ENCODE measurements at places on chromosomes 13 and 19.

DNA sequence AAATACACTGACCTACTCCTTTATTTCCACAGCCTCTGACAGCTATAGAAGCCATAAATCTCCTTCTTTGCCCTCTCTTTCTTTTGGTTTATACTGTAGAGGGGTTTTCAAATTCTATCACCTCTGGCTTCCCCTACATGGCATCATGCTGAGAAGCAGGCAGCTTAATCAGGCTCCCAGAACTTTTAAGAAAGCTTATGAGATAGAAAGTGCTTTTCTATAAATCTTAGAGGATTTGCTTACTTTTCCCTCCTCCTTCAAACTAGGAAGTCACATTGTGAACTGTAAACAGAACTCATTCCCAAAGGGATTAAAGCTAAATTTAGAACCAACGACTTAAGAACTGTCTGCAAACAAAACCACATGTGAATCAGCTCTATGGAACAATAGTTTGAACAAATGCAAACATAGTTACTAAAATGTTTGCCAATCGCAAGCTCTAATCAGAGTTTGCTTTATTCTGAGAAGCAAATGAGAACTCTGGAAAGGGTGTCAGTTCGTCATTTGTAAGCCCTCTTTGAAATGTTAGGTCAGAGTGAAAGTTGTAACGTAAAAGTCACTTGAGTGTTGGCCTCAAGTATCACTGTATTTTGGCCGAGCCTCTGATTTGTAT, 344.1 kb downstream of the RFC3 start:
- H3K36me3 ChIP-seq, result no peaks in the 10 kb centered on the region
- H3K27me3 ChIP-seq, result no peaks in the 10 kb centered on the region
- DNase-seq, result no peak

- no peaks in the 10 kb centered on the region for H3K36me3 ChIP-seq
- H3K27ac ChIP-seq, result no peak overlapping the region
These were observed 19.2 kb downstream of the FCGBP start for GRCh38 chr19:39915101-39915847.

DNA sequence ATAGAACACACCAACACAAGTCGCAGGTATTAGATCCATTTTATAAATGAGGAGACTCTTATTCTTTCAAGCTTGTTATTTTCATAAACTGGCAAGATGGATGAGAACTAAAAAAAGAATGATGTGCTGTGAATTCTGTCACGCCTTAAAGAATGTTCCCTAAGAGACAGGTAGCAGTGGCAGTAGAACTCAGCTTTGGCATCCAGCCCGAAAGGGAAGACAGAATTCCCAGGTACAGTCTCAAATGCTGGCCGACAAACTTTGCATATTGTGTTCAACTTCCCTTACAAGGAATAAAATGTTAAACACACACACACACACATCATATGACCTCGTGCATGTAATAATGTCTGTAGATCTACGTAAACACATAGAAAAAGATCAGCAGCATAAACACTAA, 3.2 kb downstream of the TMEM272 start:
- no peak overlapping the region for H3K4me3 ChIP-seq
- DNase-seq, result no peak
- H3K36me3 ChIP-seq, result no peaks in the 10 kb centered on the region

- DNase-seq, result no peak
- no peaks in the 10 kb centered on the region for H3K36me3 ChIP-seq
- no peaks in the 10 kb centered on the region for H3K27me3 ChIP-seq
These were observed 9.4 kb downstream of the FOSB start for GRCh38 chr19:45477186-45477585.

DNA sequence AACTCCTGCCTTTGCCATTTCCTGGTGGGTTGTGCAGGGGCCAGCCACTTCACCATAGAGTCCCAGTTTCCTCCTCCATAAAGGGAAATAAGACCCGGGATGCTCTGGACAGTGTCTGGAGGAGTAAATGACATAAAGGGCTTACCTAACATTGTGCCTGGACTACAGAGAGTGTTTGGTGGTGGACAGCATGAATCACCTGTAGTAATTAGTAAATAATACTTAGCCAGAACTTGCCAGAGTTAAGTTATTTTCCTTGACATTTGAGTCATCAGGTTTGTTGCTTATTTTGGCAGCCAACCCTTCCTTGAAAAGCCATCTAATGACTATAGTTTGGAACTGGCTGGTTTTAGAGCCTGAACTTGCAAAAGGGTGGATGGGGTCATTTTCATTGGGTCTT, 159.2 kb downstream of the SLC7A1 start:
- DNase-seq, result no peak
- no peaks in the 10 kb centered on the region for H3K27me3 ChIP-seq
- no peaks in the 10 kb centered on the region for H3K36me3 ChIP-seq
- H3K4me1 ChIP-seq, result peaks cover 78% of the 10 kb centered on the region
- peak overlapping the region; percentile 16 for H3K4me3 ChIP-seq

DNA sequence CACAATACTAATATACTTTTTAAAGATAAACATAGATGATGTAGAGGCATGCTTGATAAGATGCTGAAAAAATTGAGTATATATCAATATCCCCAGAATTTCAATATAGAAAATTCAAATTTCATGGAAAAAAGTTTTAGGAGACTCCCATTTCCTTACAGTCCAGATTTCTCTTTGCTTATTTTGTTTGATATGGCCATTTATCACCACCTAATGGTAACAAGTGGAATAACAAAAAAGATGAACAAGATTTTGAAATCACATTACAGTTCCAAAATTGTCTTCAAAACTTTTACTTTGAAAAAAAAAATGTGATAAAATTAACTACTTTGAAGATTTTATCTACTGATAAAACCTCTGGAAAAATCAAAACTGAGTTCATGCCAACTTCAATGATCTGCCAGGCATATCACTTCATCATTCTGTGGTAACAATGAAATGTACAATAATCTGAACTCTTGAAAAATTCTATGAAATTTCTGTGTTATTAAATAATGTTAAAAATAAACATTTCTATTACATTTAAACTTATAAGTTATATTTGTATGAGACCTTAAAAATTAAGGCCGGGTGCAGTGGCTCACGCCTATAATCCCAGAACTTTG, 17.5 kb downstream of the MIPEP start:
- H3K4me3 ChIP-seq, result no peak overlapping the region
- H3K27me3 ChIP-seq, result no peaks in the 10 kb centered on the region
- H3K4me1 ChIP-seq, result no peaks in the 10 kb centered on the region
- no peaks in the 10 kb centered on the region for H3K36me3 ChIP-seq

DNA sequence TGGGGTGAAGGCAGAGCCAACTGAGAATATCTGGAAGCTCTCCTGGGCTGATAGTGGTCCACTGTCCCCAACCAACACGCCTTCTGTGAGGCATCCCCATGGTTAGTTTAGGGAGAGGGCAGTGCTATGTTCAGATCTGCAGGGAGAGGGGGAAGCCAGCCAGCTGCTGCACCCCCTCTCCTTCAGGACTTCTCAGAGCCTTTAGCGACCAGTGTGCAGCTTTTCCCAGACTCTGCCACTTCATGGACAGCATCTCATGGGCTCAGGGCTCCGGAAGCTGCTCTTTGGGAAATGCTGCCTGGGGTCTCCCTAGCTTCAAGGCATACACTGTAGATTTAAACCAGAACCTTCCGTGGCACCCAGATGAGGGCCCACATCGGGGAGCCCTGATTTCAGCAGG, 33.5 kb downstream of the TMED1 start:
- H3K27me3 ChIP-seq, result no peaks in the 10 kb centered on the region
- peaks cover 50% of the 10 kb centered on the region for H3K36me3 ChIP-seq
- H3K27ac ChIP-seq, result no peak overlapping the region
- H3K4me1 ChIP-seq, result no peaks in the 10 kb centered on the region
- no peak overlapping the region for H3K4me3 ChIP-seq

DNA sequence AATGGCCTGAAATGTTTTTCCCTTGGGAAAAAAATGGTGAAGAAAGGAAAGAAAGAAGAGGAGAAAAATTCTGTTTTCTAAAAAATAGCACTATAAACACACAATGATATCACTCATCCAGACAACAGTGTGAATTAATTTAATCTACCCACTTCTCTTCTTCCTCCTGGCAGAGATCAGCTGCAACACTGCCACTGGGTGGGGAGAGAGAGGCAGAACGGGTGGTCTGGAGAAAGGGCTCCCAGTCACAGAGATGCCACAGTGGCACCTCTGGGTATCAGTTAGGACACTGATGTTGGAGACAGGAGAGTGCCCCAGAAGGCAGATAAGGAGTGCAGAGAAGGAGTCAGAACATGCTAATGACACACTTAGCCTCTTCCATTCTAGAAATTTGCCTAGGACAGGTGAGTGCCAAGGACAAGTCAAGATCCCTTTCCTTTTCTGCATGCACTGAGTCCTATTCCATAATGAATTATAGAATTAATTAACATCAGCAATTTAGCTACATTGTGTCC, 168.6 kb downstream of the SUCLA2 start:
- H3K27ac ChIP-seq, result no peak overlapping the region
- no peaks in the 10 kb centered on the region for H3K36me3 ChIP-seq
- H3K4me3 ChIP-seq, result no peak overlapping the region
- no peak for DNase-seq
- no peaks in the 10 kb centered on the region for H3K4me1 ChIP-seq

- no peaks in the 10 kb centered on the region for H3K4me1 ChIP-seq
- no peak for DNase-seq
- H3K27ac ChIP-seq, result no peak overlapping the region
These were observed 21.2 kb downstream of the INSR start for GRCh38 chr19:7272856-7273578.

Measured in thoracic aorta (tissue), 2 donors.